ENCODE measurements at places on chromosomes 1 and 21. TPM values are rescaled to one million over a fixed set of nuclear protein-coding genes. Genes with fewer than 3 reads are reported as not detected.

The ESPN gene
- total RNA-seq, result 0.89 TPM

The BGLAP gene
- 0.46 TPM for total RNA-seq

The PIP5K1A gene
- total RNA-seq, result 42.3 TPM

The ERMAP gene
- 3.5 TPM for total RNA-seq

The KRTAP20-4 gene
- not detected for total RNA-seq

The LRRIQ3 gene
- total RNA-seq, result 0.51 TPM

The CCSAP gene
- 4.8 TPM for total RNA-seq

The CTSK gene
- 2.5 TPM for total RNA-seq

The HSD3B1 gene
- not detected for total RNA-seq

The IFNLR1 gene
- total RNA-seq, result 1.3 TPM

The FGR gene
- total RNA-seq, result not detected

The GBP1 gene
- 0.18 TPM for total RNA-seq

The RSBN1 gene
- total RNA-seq, result 3.9 TPM

The VASH2 gene
- 4.0 TPM for total RNA-seq

The RGS4 gene
- not detected for total RNA-seq

The DYNLT4 gene
- total RNA-seq, result 0.32 TPM

The PDC gene
- total RNA-seq, result not detected

The C1orf116 gene
- 4.5 TPM for total RNA-seq

The C1orf115 gene
- total RNA-seq, result 5.4 TPM

The PROX1 gene
- total RNA-seq, result 0.12 TPM

The AADACL4 gene
- not detected for total RNA-seq

The EVA1B gene
- total RNA-seq, result 20.8 TPM

The AADACL3 gene
- total RNA-seq, result not detected

The DLGAP3 gene
- total RNA-seq, result 0.42 TPM

The ITGB3BP gene
- total RNA-seq, result 29.1 TPM

The GPR3 gene
- 2.1 TPM for total RNA-seq

The ADGRL2 gene
- total RNA-seq, result 11.2 TPM

The SLC44A5 gene
- 0.03 TPM for total RNA-seq

The TUT4 gene
- 16.9 TPM for total RNA-seq

The WNT9A gene
- total RNA-seq, result 8.7 TPM

The TNFSF18 gene
- total RNA-seq, result not detected

Measured in A549 treated with CORT108297 at 1 μM for 4 hours (cell line).